Stimulated activated CD8-positive, alpha-beta memory T cell treated with anti-CD3 and anti-CD28 coated beads, Interleukin-4, amount 100 ng/mL, for 4 hours (primary cell): ENCODE measurements at places on chromosomes 12 and 14.

DNA sequence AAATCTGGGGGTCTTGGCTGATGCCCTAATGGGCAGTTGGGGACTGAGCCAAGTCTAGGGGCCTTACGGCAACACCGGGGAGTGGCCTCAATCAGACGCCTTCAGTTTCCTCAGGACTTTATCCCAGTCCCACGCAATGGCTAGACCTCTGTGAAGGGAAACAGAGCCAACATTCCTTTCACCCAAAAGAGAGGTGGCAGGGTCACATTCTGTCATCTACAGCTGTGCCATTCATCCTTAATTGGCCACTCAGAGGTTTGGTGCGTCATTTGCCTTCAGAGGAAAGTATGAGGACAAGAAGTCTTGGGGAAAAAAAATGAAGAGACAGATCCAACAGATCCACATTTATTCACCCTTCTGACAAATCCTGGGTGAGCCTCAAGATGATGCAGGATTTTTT is 166.9 kb upstream of the AVPR1A start:
- DNase-seq = no peak

DNA sequence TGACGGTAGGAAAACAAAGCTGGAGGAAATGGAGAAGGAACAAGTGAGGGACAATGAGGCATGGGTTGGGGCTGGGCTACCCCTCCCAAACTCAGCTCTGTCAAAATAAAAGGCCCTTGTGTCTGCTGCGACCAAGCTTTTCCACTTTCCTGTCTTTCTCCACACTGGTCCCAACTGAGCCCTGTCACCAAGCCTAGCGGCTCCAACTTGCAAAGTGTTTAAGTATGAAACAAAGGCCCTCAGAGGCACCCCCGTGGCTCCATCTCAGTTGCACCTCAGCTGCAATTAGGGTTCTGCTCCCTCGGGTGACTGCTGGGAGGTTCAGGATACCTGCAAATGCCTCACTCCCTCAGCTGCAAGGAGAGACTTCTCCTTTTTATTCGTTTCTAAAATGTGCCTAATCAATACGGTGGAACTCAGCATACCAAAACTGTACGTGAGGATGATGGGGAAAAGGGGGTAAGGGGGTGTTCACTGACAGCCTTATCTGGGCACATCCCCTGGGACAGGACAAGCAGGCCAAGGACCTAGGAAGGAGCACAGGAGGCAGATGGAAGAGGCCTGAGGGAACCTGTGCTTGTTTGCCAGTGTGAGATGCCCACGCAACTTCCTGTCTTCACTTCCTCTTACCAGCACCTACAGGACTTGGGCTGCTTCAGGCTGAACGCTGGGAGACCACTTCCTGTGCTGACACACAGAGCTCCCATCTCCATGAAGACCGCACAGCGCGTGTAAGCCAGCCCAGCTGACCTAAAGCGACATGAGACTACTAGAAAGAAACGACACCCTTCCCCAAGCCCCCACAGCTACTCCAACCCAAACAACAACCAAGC is 8.9 kb downstream of the VAMP1 start:
- DNase-seq = no peak

DNA sequence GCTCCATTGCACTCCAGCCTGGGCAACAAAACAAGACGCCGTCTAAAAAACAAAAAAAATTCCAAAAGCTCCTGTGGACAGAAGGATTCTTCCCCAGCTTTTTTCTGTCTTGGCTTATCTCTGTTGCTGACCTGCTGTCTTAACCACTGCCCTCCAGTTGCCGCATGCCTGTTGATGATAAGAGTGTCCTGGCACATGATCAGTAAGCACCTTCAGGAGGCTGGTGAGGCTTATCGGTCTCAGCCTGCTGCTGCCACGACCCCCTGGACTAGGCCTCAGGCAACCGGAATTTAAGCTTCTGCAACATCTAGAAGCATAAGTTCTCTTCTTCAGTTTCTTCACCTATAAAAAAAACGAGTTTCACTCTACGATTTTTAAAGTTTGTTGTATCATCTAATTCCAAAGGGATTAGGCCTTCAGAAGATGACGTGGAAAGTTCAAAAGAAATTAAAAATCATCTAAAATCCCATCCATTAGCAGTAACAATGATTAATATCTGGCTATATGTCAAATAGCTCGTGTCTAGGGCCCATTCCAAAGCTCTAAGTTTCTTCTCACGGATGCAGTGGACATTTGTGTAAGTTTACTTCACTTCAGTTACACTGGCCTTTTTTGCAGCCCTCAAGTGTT is 46.4 kb downstream of the RESF1 start:
- DNase-seq = no peak

DNA sequence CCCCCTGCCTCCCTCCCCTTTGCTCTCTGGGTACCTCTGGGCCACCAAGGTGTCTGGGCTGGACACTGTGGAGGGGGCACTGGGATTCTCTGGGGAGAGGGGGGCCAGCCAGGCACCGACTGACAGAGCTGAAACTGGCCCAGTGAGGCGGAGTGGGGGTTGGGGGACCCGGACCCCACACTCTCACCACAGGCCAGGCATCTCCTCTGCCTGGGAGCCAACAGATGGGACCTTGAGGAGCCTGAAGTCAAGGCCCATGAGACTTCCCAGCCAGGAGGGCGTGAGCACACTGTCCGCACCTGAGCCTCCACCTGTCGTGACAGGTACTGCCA is 39.8 kb upstream of the PPP1R13B start:
- DNase-seq = no peak

- no peak for DNase-seq
Observed at GRCh38 chr14:74771399-74771798, 8.3 kb downstream of the YLPM1 start.

- no peak for DNase-seq
Observed at GRCh38 chr12:132163041-132163910, 19.0 kb downstream of the NOC4L start.

DNA sequence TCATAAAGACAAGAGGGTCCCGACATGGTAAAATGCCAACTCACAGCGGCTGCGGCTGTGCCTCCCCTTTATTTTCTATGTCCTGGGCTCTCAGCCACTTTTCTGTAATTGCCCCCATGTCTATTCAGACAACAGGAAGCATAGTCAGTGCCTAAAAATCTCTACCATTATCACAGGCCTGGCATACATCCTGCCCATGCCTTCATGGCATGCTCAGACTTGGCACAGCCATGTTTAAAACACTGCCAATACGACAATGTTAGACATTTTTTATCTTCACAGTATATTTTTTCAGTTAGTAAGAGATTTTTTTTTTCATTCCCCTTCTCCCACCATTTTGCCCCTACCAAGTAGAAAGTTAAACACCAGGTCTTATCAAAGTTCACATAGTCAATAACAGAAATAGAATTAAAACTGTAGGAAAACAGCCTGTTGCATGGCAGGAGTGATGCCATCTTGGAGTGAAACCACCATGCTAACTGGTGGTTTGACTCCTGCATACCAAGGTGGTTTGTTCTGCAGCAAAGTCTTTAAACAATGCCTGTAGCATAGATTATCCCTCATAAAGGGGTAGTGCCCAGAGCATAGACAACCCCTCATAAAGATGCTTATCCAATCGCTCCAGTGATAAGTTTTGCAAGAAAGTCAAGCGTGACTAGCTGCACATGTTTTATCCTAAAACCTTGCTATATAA is 18.9 kb upstream of the CERS5 start:
- no peak for DNase-seq

DNA sequence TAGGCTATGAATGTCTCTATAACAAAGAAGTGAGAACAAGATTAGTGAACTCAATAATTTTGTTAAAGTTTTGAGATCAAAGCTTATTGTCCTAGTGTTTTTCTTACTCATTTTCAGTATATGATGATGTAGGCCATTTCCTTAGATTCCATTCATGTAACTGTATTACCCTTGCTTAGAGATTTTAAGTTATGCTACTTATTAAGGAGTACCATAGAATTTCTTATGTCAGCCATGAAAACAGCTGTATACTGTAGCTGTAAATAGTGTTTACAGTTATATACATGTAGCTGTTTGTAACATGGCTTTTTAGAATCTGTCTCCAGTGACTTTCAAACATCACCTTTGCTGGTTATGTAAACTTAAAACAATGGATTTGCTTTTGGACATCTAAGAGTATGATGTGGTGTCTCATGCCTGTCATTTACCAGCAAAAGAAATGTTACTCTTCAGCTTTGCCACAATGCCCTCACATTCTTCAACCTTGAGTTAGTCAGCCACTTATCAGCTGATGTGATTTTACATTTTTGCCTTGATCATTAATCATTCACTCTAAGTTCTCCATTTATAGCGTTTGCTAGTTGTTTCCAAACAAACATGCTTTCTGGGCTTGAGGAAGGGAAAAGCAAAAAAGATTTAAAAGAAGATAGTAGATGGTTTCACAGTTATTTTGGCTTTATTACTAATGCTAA is 55.5 kb downstream of the SLC16A7 start:
- DNase-seq = no peak

DNA sequence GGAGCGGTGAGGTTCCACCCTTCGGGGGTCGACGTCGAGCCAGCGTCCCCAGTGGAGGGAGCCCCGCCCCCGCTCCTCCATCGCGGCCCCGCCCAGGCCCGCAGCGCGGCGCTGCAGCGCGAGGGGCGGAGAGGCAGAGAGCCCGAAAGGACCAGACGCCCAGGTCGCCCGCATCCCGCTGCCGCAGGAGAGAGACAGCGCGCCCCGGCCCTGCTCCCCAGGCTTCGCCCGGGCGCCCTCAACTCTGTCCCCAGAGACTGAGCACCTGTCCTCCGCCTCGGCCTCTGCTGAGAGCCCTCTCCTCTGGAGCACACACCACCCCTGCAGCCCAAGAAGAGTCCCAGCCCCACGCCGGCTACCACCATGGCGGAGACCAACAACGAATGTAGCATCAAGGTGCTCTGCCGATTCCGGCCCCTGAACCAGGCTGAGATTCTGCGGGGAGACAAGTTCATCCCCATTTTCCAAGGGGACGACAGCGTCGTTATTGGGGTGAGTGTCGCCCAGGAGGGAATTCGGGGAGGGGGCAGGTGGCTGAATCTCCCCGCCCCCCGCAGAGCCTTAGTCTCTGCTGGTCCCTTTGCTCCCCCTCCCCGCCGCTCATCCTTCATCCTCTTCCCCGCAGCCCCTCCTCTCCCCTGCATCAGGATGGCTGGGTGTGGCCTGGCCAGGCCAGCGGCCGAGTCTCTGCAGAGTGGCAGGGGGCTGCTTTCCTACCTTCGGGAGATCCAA is at the start of gene KIF5A:
TSS of gene KIF5A (plus strand) at position 136 of the 732 bp plus-strand sequence. CDS start at position 364, 228 bp downstream.
- peak; percentile 6 for DNase-seq

- no peak for DNase-seq
Observed at GRCh38 chr12:117367006-117367638, 5.7 kb upstream of the NOS1 start.

GRCh38 chr14:71960494-71961353 is 28.5 kb downstream of the RGS6 start:
- DNase-seq = no peak

- no peak for DNase-seq
Observed at GRCh38 chr12:2163177-2163941, 110.6 kb downstream of the CACNA1C start.

DNA sequence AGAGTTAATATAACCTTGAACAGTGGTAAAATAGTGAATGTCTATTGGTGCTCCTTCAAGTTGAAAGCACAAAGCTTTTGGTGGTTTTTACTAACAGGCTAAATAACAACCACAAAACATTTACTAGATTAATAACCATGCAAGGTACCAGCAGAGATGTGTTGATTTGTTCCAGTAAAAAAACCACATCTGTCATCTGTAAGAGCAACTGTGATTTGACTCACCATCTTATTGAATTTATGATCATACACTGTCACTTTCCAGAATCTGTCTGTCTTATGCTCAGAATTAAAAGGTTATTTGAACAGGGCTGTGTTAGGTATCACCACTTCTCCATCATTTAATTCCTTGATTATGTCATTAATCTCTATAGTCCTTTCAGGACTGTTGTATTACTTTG is 107.0 kb upstream of the PTHLH start:
- no peak for DNase-seq

DNA sequence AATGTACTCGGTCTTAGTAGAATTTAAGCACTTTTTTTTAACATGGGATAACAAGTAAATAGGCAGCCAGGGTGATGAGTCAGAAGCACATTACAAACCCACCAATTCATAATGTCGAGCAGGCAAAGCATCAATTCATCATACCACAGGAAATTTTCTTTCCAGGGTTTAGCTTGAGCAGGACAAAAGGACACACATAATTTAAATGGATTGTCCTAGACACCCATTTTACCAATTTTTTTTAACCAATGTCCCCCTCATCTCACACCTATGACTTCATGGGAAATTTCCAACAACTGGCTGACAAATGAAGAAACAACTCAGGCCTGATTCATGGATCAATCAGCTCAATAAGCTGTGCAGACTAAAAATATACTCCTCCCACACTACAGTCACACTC is 58.8 kb upstream of the FOXG1 start:
- DNase-seq = no peak

DNA sequence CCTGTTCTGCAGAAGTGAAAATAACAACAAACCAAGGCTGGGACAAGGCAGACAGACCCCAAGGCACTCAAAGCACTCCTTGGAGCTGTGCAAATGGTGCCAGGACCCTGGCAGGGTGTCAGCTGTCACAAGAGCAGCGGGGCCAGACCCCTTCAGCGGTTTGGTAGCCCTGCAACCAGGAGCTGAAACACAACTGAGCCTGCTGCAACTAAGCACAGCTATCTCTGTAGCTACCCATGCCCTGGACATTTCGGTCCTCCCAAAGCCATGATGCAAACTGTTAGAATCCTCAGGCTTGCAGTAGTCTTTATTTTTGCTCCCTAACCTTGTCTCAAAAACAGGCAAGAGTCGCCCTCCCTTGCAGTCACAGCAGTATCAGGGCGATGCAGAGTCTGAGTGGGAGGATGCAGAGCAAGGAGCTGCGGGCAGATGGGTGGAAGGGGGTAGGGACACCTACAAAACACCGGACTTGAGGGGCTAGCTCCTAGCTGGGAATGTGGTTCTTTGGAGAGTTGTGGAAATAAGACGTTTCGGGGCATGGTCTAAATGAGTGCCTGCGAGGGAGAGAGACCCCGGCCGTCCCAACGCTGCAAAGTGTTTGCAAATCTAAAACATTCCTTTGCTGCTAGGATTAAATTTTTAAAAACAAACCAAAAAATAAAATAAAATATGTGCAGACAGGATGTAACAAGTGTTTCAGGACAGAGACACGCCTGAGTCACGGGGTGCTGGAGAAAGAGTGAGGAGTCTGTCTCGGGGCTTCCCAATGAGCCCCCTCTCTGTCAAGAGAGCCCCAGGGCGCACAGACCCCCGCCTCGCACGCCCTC is 1.0 kb downstream of the NUAK1 start:
- DNase-seq = no peak

DNA sequence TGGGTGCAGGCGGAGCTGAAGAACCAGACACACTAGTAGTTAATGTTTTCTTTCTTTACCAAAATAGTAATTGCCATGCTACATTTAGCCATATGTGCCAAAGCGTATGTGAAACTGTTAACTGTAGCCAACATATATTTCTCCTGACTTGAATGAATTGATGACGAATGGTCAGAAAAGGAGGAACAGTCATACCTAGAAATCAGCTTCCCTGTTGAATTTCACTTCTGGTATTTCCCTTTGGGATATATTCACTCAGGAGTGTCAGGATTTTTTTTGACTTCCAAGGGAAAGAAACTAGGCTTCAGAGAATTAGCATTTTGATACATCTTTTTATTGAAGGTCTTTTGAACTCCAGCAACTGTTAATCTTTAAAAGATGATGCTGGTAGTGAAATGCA is 87.0 kb downstream of the ERC1 start:
- DNase-seq = no peak
